ENCODE measurements at places on chromosomes 12 and 14.

- DNase-seq = no peak
These were observed 2.2 kb downstream of the TBPL2 start for GRCh38 chr14:55438066-55438683.

DNA sequence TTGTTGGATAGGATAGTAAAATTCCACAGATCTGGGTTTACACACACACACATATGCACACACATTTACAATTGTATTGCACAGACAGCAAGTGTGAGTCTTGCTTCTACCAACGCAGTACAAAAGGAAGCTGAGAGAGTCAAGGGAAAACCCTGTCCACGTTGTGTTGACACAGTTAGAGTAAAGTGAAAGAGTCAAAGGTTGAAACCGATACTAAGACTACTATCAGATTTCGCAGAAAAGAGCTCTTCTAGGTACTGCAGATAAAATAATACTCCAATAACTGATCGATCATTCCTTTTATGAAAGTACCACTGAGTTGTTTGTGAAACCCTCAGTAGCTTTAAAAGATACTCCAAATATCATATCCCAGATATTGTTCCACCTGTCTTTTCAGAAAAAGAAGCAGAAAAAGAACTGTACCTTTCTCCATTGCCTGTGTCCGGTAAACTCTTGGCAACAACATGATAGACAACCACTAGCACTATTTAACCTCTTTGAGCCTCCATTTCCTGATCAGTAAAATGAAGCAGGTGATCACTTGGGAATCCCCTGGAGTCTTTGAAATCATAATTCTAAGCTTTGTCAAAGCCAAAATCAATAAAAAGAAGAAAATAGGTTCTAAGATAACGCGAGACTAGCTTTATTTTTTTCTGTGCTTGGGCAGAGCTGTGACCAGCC is 224.6 kb upstream of the FOXN3 start:
- no peak for DNase-seq

DNA sequence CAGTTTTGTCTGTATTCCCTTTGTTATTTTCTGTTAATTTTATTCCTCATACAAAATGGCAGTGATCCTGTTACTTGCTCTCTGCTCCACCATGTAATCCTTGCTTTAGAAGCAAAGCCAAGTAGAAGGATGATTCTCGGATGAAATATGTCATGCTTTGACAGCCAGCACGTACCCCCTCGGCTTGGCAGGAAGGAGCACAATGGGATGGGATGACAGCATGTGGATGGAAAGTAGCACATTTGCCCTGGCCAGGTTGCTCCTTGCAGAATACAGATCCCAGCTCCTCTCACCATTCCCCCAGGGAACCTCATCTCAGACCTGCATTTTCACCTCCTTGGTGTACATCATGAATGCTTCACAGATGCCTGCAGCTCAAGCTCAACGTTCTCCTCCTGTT is 35.1 kb upstream of the ATF1 start:
- no peak for DNase-seq

- no peak for DNase-seq
These were observed 30.5 kb downstream of the EP400 start for GRCh38 chr12:131980263-131980662.

- DNase-seq = no peak
These were observed 46.2 kb downstream of the BCAT1 start for GRCh38 chr12:24902511-24903328.

- no peak for DNase-seq
These were observed 789.6 kb upstream of the NOVA1 start for GRCh38 chr14:27387463-27387862.

- DNase-seq = no peak
These were observed 2.1 kb upstream of the ATP23 start for GRCh38 chr12:57939291-57939690.

- DNase-seq = no peak
These were observed 107.5 kb downstream of the ADGRD1 start for GRCh38 chr12:131061041-131061806.

DNA sequence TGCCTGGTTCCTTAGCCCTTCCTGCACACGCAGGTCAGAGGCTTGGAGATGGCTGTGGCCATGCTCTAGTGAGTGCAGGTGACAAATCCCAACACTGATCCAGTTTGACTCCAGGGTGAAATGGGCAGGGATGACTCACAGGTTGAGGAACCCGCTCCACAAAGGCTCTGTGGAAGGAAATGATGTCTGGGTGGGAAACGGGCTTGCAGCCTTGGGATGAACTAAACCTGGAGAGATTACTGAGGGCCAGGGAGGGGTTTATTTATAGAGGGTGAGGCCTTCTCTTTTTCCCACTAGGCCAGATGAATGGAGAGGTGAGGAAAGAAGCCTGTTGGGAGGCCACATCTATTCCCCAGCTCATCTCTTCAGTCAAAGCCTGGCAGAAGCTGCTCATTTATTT is 29.3 kb upstream of the EMP1 start:
- DNase-seq = no peak

DNA sequence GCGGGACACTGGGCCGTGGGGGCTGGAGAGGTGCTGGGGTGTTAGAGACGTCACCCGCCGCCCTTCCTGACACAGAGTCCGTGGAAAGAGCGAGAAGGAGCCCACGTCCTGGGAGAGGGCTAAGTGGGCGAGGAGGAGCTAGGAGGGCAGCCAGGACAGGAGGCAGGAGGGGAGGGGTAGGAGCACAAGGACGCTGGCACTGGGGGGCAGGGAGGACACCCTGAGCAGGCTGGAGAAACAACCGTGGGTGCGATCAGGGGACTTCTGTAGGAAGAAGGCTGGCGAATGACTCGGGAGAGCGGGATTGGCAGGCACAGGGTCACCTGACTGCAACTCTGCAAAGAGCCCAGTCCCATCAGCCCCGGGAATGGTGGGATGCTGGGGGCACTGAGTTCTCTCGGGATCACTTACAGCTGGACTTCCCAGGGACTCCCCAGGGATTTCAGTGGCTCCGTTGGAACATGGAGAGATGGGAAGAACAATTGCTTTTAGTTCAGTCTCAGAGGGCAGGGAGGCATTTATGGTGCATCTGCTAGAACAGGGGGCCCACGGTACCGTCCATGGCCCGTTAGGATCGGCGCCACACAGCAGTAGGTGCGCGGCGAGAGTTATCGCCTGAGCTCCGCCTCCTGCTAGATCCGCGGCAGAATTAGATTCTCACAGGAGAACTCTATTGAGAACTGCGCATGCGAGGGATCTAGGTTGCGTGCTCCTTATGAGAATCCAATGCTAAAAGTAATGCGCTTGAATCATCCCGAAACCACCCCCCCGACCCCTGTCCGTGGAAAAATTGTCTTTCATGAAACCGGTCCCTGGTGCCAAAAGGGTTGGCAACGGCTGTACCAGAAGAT is 24.3 kb downstream of the UBR7 start:
- DNase-seq = no peak

GRCh38 chr12:86601550-86602308 is 345.5 kb upstream of the MGAT4C start:
- no peak for DNase-seq

DNA sequence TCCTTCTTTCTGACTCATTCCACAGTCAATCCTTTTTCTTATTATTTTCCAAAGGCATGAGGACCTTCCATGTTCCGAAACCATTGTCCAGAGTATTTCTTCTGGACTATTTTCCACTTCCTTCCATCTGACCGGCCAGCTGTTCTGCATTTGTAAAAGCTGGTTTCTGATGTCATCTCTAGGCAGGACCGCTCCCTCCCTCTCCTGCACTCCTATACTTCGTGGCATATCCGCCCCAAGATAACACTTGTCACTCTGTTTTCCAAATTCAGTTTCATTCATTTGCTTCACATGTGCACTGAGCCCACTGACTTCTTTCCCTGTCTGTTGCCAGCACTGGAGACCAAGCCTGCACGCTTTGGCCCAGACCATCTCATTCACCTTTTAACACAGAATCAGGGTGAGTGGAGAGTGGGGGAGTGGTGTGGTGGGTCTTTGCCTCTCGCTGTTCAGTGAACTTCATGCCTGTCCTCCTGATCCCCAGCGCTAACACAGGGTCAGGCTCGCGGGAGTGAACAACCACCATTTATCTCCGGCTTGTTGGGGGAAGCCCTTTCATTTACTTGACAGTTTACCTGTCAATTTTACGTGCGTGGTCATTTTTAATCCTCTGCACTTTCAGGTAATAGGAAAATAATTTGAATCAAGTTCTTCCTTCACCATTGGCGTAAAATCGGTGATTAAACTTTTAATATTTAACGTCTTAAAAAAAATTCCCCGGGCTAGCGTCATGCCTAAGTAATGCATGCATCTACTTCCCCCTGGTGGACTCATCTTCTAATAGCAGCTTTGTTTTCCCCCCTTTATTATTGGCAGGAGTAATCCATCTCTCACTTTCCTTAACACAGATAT is 52.5 kb downstream of the C12orf75 start:
- peak; percentile 25 for DNase-seq

DNA sequence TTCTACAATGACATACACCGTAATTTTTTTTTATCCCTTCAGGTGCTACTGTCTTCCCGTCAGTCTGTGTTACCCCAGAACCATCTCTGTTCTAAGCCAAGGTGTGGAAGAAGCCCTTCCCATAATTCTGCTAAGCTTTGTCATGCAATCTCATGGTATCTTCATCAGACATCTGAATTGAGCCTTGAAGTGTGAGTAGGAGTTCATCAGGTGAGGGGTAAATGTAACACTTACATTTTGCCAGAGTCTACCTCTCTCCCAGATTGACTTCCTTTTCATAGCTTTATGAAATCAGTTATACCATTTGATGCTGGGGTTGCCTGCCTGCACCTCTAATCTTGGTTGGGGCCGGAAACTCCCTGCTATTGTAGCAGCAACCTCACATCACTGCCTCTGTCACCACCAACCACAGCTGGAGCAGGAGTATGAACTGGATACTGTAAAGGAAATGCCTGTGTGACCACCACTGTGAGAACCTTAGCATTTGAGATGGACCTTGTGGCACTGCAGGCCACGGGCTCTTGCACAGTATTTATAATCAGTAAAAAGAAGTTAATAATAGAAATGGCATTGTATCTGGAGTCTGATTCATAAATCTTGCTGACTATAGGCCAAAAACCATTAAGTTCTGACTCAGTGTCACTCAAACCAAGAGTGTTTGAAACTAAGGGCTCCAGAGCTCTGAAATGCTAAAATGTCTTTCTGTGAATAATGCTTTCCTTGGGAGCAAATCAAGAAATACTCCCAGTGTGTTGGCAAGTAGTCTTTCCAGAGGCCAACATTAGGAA is 58.7 kb upstream of the STK38L start:
- DNase-seq = no peak

DNA sequence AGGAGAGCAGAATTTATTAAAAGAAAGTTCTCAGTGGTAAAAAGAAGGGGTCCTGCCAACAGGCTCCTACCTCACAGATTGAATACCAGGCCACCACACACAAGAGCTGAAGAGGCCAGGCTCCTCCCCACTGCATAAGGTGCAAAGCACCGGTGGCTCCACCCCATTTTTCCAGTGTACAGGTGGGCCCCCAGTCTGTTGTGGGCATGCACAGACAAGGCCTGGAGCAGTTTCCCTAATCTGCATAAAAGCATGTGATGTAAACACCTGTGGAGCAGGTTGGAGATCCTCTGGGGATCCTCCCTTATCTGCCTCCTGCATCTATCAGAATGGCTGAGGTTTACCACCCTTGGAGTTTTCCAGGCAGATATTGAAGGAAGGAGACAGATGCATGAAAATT is 45.7 kb upstream of the PDZRN4 start:
- no peak for DNase-seq

DNA sequence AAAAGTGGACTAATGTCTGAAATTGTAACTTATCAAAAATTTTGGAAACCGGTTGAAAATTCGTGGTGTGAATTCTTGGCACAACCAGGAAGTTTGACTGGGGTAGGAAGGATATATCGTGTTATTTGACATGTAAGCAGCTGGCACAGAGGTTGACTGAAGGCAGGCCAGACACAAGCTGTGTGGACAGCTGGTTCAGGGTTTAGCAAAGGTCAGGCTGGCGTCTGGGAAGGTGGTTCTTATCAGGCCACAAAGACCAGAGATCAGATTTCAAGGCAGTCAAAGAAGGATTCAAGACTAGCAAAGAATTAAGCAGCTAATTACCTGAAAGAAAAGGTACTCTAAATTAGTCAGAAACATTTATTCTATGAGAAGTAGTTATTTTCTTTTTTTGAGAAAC is 450.2 kb upstream of the MDGA2 start:
- no peak for DNase-seq

DNA sequence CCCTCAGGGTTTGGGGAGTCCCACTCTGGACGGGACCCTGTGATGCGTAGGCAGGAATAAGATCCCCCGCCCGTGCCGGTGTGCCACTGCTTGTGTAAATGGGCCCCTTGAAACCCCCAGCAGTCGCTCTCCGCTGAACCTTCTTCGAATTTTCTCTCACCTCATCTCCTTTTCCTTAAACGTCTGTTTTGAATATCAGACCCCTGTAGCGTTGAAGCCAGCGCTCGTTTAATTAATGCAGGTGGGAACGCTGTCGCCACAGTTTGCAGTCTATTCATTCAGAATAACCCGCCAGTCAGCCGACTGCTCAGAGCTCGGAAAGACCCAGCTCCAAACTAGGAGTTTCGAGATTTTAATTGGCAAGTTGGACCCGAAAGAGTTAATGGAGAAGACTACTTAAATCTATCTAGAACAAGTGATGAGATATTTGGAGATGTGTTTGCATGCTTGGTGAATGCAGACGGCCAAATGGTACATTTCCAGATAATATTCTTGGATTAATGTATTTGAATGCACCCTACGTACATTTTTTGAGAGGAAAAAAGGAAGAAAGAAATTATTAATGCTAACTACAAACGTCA is 739 bp upstream of the PPP2R5E start:
- no peak for DNase-seq

DNA sequence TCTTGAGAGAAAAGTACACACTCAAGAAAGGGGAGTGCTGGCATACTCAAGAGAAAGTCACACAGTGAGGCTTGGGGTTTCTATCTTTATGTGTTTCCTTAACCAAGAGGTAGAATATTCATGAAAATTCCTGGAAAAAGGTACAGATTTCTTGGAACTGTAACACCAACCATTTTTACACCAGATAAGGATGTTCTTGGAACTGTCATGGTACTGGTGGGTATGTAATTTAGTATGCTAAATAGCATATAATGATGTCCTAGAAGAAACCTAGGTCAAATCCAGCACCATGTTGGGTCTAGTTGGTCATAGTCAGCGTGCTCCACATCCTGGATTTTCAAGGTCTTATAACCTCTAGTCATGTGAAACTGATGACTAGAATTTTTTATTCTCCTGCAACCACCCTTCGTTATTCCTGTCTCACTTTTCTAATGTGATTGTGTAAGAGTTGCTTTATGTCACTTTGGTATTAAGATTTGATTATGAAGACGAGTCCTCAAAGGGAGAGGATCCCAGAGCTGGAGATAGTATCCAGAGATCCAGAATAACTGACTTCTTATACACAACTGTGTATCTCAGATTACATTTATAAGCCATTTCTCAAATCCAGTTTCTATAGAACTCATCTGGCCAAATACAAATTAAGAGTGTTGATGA is 510.1 kb downstream of the TMTC2 start:
- no peak for DNase-seq

DNA sequence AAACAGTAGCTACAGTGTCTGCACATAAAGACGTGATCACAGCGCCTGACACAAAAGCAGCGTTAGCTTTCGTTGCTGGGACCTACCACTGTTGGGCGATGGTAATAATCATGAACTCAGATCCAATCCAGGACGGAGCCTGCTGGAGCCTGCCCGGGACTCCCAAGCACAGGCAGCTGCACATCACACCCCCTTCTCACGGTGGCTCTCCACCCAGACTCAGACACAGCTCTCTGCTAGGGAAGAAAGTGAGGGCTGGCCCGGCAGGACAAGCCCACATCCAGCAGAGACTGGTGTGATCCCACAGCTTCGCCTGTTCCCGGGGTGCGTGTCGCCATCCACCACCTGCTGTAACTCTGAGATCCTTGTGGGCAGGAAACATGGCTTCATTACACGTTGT is 49.9 kb upstream of the FOXN3 start:
- DNase-seq = no peak

Measured in epithelial cell of proximal tubule (primary cell).